ENCODE measurements at places on chromosomes 2 and 18. TPM values are rescaled to one million over a fixed set of nuclear protein-coding genes. Genes with fewer than 3 reads are reported as not detected.

The GPR35 gene
- 0.33 TPM for total RNA-seq

The POU3F3 gene
- total RNA-seq = not detected

The BCL11A gene
- 0.92 TPM for total RNA-seq

The TFPI gene
- 286 TPM for total RNA-seq

The VPS4B gene
- total RNA-seq = 50.2 TPM

The GCKR gene
- 1.2 TPM for total RNA-seq

The RFTN2 gene
- total RNA-seq = 9.9 TPM

The TIGD1 gene
- total RNA-seq = 2.9 TPM

The RFX8 gene
- 1.00 TPM for total RNA-seq

The SS18 gene
- total RNA-seq = 68.4 TPM

The COLEC11 gene
- total RNA-seq = not detected

The GNAL gene
- total RNA-seq = 0.65 TPM

The GAL3ST2 gene
- total RNA-seq = not detected

The IGFBP2 gene
- 229 TPM for total RNA-seq

The KCNE4 gene
- not detected for total RNA-seq

The COLEC12 gene
- 13.8 TPM for total RNA-seq

The COPS9 gene
- total RNA-seq = 196 TPM

The STARD6 gene
- total RNA-seq = not detected

The GLI2 gene
- 0.51 TPM for total RNA-seq

The ERBB4 gene
- total RNA-seq = 0.74 TPM

The ABCB6 gene
- total RNA-seq = 26.6 TPM

The ELOA2 gene
- total RNA-seq = not detected

All from endothelial cell of umbilical vein (primary cell).